CD4-positive, alpha-beta T cell treated with Interleukin-4 for 4 hours (primary cell): ENCODE measurements at places on chromosomes 7 and 10.

- DNase-seq = peak; percentile 14
Observed at GRCh38 chr7:149669121-149669818, 104.1 kb downstream of the ZNF467 start.

DNA sequence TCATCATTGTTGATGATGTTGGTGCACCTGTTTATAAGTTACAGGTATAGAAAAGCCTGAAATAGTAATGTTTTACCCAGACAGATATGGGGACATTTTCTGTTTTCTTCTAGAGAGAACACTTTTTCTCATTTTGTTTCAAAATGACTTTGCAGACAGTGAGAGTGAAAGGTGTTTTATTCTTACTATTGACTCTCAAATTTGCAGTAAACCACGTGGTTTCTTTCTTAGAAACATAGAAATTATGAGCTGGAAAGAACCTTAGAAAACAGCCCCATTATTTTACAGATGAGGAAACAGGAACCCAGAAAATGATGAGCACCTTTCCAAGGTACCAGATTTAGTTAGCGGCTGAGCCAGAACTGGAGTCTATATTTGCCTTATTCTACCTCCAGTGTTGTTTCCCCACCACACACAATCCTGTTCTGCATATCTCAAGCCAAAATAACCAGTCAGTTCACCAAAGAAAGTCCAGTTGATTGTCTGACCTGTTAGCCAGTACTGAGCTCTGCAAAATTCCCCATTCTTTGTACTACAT is 138.9 kb upstream of the AHR start:
- no peak for DNase-seq

DNA sequence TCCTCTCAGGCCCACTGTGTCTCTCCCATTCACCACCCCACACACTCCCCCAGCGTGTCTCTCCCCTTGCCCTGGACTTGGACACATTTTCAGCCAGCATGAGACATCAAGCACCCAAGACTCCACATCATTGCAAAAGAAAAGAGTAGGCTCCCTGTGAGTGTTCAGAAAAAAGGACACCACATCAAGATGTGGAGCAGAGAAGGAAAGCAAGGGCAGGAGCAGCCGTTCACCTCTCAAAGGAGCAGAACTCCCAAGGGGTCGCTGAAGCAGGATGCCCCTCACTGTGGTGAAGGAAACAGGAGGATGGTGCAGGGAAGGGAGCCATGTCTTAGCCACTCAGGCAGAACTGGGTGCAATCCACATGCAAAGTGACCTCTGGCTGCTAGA is 89.9 kb upstream of the MACROH2A2 start:
- no peak for DNase-seq

DNA sequence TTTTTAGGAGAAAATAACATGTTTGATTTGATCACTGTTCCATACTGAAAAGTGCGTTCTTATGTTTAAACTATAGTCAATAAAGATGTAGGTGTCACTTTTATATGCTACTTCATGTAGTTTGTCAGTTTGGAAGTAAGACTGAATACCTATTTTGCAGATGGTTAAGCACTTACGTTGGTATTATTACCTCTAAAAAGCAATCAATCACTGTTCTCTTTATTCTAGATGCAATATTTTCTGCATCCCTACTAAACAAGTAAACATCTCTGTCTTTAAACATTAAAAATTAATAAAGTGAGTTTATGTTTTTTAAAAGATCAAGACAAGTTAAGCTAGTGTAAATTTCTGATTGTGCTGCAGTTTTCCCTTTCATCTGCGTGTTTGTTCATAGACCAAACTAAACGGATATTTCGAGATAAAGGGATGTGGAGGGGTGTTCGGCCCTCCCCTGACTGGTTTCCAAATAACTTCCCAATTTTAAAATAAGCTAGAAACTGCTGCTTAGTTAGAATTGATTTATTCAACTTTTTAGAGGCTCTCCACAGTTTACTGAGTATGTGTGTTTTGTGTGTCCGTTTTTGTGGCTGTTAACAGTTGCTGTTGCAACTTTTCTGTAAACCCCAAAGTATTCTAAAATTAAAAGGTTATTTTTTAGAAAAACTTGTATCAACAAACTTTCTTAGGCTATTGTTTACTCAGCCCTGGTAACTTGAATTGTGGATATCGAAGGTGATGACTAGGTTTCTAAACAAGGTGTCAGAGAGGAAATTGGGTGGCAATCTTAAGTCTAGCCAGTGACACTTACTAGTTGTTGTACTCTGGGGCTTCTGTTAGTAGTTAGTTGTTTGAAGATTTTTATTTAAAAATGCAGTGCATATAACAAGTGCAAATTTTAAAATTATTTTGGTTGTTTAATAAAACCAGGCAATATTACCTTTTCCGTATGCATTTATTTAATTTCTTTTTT is 974 bp downstream of the KIF11 start:
- peak; percentile 47 for DNase-seq

GRCh38 chr7:69860486-69860885 is 262.2 kb downstream of the AUTS2 start:
- DNase-seq = no peak

- no peak for DNase-seq
Observed at GRCh38 chr7:75565132-75565837, 73.2 kb downstream of the SPDYE5 start.
